Thymus (tissue), 14 donors: ENCODE measurements at places on chromosomes 2 and 18.

GRCh38 chr18:75211626-75211952, 992 bp downstream of the TSHZ1 start:
- DNase-seq, result no peak

- no peak for DNase-seq
Observed at GRCh38 chr18:26074246-26074645, 16.2 kb downstream of the SS18 start.

DNA sequence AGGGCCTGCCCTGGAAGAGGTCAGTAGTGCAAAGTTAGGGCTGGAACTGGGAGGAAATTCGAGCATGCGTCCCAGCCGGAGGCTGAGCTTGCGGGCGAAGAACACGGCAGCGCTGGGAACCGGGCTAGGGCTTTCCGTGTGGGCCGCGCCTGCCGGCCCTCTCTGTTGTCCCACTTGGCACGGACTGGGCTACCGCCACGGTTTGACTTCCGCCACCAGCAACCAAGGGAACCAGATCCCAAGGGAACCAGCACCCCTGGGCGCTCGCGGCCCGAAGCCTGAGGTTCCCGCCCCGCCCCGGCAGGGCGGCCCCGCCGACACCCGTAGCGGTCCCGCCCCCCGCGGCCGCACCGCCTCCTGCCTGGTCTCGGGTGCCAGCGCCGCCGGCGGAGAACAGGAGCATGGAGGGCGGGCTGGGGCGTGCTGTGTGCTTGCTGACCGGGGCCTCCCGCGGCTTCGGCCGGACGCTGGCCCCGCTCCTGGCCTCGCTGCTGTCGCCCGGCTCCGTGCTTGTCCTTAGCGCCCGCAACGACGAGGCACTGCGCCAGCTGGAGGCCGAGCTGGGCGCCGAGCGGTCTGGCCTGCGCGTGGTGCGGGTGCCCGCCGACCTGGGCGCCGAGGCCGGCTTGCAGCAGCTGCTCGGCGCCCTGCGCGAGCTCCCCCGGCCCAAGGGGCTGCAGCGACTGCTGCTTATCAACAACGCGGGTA, at the start of gene SPR:
Gene SPR (plus strand): TSS at position 377 of the 708 bp plus-strand sequence. CDS start 25 bp downstream, at position 402.
- DNase-seq, result peak; percentile 31

- DNase-seq, result no peak
Observed at GRCh38 chr2:216500572-216500971, 1.9 kb downstream of the RPL37A start.

- no peak for DNase-seq
Observed at GRCh38 chr18:49162226-49162864, 211.6 kb upstream of the SMAD7 start.

DNA sequence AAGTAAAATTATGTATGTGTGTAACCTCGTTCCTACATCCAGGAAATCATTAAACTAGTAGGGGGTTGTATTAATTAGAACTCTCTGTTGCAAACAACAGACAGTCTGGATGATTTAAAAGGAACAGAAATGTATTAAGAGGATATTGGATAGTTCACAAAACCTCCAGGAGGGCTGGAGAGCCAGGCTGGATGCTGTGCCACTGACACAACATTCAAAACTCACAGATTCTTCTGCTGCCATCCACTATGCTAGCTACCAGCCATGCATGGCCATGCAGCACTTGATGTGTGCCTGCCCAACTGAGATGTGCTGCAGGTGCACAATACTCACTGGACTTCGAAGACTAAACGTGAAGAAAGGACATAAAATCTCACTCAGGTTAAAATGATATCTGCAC, 48.2 kb upstream of the SH3RF3 start:
- no peak for DNase-seq

DNA sequence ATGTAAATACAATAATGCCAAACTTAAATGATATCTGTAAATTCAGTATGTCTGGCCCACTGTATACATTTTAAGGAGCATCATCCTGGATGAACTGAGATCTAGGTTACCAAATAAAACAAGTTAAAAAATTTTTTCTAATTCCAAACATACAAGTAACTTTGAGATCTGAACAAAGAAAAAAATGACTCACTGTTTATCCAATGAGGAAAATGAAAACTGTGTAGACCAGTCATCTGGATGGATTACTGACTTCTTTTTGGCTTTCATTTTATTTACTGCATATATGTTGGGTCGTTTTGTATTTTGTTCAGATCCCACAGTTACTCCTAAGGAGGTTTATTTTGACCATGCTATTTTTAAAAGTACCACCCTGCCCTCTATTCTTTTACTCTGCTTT, 189.8 kb downstream of the RBM43 start:
- DNase-seq, result no peak

DNA sequence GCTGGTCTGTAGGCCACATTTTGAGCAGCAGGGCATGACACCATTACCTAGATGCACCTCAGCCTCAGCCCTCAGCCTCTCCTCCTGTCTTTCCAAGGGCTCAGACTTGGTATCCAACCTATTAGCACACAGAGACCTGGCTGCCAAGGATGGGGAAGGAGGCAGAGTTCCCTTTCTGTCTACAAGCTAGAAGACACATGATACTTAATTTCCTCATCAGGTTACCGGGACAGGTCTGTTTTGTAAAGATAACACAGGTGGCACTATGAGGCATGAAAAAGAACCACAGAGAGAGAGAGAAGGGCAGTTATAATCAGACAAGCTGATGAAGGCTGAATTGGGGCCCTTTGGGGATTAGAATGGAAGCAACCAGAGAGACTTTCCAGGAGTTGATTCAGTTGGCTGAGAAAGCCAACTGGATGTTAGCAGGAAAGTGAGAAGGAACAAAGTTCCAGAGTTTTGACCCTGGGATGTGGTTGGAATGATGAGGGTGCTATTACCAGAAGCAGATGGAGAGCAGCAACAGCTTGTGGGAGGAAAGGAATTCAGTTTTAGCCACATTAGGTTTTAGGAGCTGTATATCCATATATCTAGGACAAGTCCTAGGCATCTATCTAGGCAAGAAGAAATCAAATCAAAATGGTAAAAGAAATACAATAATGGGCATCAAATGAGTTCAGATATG, 46.0 kb upstream of the RMND5A start:
- DNase-seq, result no peak

DNA sequence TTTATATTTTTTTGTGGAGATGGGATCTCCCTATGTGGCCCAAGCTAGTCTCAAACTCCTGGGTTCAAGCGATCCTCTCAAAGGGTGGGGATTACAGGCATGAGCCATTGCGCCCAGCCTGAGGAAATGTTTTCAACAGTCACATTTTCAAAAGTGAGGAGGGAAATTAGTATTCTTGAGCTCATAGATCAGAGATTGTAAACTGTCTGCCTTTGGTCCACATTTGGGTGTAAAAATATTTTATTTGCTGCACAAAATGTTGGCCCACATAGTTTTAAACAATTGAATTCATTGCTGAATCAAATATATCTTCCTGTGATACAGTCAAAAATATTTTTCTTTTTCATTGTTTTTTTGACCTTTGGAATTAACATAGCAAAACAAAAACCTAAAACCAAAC, 48.6 kb downstream of the NOP58 start:
- DNase-seq, result no peak

DNA sequence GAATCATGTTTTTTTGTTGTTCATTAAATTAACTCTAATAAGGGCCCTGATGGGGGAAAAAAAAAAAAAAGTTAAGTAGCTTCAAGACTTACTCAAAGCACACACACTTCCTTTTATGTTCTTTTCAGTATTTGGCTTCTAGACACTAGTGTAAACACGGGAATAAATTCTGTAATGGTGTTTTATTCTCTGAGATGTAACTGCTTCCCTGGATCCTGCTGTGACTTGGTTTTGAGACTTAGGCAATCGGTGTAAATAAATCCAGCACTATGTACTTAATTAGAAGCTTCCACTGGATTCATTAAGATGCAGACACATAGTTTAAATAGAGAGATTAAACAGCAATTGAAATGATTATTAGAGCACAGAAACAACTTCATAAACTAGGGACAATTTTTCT, 26.1 kb upstream of the AP1S3 start:
- DNase-seq, result no peak

GRCh38 chr2:55618275-55619055, 1.0 kb upstream of the PPP4R3B start:
- DNase-seq, result peak; percentile 40

- no peak for DNase-seq
Observed at GRCh38 chr2:218146056-218146455, 20.2 kb downstream of the CXCR2 start.

GRCh38 chr2:229416116-229416694, 145.1 kb upstream of the PID1 start:
- no peak for DNase-seq

GRCh38 chr2:188091220-188091619, 200.5 kb upstream of the GULP1 start:
- no peak for DNase-seq

DNA sequence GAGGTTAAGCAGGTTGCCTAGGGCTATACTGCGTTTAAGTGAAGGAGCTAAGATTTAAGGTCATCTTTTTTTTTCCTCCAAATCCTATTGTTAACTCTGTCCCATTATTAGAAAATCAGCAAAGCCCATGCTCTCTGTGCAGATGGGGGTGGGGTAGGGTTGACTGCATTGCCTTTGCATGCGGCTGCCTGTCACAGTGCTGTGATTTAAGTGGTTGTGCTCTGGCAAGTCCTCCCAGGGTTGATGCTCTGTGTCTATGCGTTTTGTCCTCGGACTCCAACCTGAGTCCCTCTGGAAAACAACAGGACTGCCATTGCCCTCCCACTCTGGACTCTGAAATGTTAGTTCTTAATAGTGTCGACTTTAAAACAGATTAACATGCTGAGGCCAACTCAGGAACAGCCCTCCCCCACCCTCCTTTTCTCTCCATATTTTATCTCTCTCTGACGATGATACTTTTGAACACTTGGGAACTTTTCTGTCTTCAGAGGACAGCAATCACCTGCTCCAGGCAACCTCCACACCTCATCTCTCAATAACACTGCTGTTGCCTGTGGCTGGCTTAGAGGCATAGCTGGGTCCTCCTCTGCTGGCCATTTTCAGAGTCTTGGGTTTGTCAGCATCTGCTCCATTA, 5.8 kb downstream of the FHOD3 start:
- DNase-seq, result no peak

DNA sequence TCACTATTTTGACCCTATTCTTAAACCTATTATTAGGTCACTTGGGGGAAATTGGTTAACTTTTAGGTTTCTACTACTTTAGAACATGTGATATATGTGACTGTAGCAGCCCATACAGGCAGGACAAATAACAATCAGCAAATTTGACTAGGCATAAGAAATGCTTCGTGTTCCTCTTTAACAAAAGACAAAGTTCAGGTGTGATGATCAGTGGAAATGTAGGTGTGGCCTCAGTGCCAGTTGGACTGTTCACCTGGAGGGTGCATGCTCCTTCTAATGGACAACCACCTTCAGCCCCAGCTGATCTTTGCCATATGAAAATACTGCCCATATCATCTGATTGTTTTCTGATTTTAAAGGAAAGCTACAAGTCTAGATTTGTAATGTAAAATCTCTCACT, 6.4 kb downstream of the PDK1 start:
- DNase-seq, result no peak

- DNase-seq, result no peak
Observed at GRCh38 chr2:65016789-65017188, 27.6 kb downstream of the SLC1A4 start.

- no peak for DNase-seq
Observed at GRCh38 chr2:175175896-175176295, 5.6 kb downstream of the ATP5MC3 start.

DNA sequence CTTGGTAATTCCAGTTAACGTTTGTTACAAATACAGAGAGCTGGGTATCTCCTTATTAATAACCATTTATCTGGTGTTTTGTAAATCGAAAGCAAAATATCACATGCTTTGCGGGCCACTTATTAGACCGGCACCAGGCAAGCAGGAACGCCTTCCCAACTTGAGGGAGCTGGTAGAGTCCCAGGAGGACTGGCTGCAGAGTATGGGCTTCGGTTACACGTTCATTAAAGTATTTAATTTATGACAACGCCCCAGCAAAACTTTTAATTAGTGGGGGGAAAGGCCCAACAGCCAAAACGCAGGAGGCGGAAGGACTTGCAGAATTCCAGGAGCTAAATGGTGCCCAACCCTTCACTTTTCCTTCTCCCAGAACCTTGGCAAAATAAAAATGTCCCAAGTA, 3.7 kb downstream of the SMAD7 start:
- no peak for DNase-seq

- peak; percentile 40 for DNase-seq
Observed at GRCh38 chr2:25161055-25161781, 7.2 kb downstream of the POMC start.

- no peak for DNase-seq
Observed at GRCh38 chr18:42275949-42276730, 321.1 kb downstream of the PIK3C3 start.

DNA sequence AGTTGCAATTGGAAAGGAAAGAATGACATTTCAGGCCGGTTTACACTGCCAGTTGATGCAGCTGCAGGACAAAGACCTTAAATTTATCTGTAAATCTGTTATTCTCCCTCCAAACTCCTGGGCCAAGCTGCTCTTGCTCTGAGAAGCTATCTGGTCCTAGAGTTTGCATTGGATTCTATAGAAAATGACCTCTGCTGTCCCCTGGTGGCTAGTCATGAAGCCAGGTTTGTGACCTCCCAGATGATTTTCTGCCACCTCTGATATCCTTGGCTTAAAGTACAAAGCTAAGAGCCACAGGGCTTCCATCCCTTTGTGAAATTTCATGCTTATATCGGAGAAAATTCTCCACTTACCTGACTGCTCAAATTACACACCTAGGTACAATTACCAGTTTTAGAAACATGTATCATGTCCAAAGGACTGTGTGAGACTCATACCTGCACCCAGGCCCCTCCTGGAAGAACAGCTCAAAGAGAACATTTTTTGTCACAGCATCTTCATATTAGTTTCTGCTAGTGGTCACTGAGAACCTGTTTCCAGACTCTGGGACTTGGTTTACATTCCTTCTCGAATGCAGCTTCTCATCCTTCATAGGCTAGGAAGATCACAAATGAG, 28.9 kb upstream of the IER3IP1 start:
- peak; percentile 4 for DNase-seq

GRCh38 chr2:73952499-73953446, 26.1 kb downstream of the DGUOK start:
- DNase-seq, result no peak

GRCh38 chr18:50356036-50356945, 18.6 kb upstream of the SKA1 start:
- DNase-seq, result no peak

DNA sequence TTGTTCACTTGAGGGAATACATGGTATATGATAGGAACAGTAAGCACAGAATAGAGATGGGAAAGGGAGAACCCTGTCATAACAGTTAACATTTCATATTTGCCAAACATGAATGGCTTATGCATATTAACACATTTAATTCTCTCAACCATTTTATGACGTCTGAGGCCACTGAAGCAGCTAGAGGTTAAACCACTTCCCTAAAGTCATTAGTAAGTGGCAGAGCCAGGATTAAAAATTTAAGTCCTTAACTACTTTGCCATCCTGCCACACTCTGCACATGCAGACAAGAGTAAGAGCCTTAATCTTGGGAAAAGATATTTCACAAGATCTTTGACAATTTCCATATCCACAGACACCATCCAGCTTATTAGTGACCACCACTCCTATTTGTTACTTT, 2.1 kb downstream of the LIPT1 start:
- DNase-seq, result no peak

- DNase-seq, result no peak
Observed at GRCh38 chr2:222709191-222709891, 37.9 kb downstream of the MOGAT1 start.
